Posterior vena cava (tissue), 2 donors: ENCODE measurements at places on chromosomes 12 and 14. TPM values are rescaled to one million over a fixed set of nuclear protein-coding genes. Genes with fewer than 3 reads are reported as not detected.
A peak's percentile ranks its signal among the peaks of the same experiment; 100 is the strongest.

The COPS7A gene
- 54.5 TPM for total RNA-seq

The MDP1 gene
- 23.1 TPM for total RNA-seq

The CCDC60 gene
- not detected for total RNA-seq

The MLXIP gene
- total RNA-seq: 78.3 TPM

The IL31 gene
- total RNA-seq: not detected

The OR6C2 gene
- not detected for total RNA-seq

The AHNAK2 gene
- total RNA-seq: 242 TPM

The ESPL1 gene
- 1.0 TPM for total RNA-seq

The HRK gene
- total RNA-seq: not detected

The CLEC9A gene
- not detected for total RNA-seq

The ARF3 gene
- 130 TPM for total RNA-seq

The PLEKHD1 gene
- total RNA-seq: 0.10 TPM

GRCh38 chr12:54879150-54879549 lies 24.8 kb downstream of the MUCL1 start:
- DNase-seq: no peak

DNA sequence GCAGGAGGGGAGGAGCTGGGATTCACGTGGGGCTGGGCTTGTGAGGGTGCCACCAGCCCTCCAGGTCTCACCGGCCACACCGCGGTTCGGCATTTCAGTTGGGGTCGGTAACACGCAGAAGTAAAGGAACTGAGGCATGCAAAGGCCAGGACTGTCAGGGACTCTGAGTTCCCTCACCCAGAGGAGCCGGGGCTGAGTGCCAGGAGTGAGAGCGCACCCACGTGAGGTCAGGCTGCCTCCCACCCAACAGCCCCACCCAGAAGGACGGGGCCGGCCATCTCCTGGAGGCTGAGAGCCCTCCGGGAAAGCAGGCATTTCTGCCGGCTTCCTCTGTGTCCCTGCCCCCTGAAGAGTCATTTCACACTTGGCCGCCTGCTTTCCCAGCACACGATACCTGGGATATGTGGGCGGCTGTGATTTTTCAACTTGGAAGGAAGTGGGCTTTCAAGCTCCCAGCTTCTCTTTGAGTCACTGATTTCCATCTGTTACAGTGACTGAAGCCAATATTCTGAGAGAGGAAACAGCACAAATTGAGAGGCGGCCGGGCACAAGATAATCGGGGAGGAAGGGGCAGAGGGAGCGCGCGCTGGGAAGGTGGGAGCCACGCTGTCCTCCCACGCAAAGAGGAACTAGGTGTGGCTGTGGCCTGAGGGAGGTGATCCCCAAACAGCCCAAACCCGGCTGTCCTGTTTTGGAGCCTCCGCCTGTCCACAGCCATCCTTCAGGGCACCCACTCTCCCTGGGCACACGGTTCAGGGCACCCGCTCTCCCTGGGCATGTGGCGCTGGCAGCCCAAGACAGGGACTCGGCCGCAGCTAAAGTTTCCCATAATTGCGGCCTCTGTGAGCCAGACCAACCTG lies 19.0 kb downstream of the GALNT9 start:
- peak; percentile 64 for DNase-seq

DNA sequence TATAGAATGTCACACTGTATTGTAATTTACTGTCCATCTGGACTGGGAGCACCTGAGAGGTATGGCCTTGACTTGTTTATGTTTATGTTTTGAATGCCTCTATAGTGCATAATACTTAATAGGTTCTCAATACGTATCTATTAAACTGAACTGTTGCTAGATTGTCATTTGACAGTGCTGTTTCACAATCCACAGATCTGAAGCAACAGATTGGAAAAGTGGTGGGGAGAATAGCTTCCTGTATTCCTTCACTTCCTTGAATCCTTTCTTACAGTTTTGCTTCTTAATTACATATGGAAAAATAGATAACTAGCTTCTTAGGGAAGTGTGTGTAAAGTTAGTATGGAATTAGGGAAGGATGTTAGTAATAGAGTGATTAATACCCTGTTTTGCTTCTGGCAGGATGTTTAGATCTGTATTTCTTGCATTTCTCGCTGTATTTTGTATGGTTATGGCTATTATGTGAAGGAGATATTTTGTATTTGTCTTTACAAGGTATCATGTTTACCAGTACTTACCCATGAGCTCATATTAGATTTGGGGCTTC lies 4.5 kb downstream of the CNOT2 start:
- DNase-seq: no peak

GRCh38 chr12:30219047-30219446 lies 435.3 kb upstream of the TMTC1 start:
- DNase-seq: no peak

- DNase-seq: no peak
Observed at GRCh38 chr12:111976291-111976690, 36.7 kb downstream of the TMEM116 start.

- DNase-seq: no peak
Observed at GRCh38 chr12:2378835-2379330, 326.1 kb downstream of the CACNA1C start.

DNA sequence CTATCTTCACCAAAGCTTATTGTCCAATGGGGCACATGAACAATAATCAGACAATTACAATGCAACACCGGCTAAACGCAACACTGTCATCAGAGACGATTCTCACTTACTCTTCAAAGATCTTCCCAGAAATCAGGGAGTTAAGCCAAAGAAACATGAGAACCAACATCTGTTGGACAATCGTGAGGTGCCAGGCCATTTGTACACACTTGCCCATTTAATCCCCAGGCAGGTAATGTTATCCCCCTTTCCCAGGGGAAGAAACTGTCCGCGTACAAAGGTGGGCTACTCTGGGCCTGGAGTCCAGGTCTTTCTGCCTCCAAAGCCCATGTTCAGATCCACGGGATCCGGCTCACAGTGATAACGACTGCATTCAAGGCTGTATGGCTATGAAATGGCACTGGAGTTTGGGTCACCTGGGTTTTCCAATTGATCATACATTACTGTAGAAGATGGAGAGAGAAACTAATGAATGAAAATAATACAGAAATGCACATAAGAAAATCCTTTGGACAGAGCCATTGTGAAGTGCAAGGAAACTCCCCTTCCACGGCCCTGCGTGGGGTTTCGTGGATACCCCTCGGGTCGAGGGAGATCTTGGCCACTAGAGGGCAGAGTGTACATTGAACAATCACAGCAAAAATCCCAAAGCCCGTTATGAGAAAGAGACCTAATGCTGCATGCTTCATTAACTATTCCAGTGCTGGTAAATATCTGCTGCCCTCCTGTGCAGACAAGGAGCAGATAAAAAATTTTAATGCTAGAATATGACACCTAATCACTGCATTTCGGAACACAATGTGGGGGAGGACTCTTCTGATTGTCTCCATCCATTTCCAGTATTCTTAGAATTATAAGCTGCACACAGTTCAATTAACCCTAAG lies 111.4 kb downstream of the EGLN3 start:
- DNase-seq: no peak

GRCh38 chr12:100123316-100124095 lies 19.2 kb downstream of the BLTP3B start:
- no peak for DNase-seq

GRCh38 chr12:53603804-53604203 lies 22.4 kb downstream of the ATF7 start:
- no peak for DNase-seq

- no peak for DNase-seq
Observed at GRCh38 chr14:61643555-61643954, 51.8 kb upstream of the HIF1A start.

DNA sequence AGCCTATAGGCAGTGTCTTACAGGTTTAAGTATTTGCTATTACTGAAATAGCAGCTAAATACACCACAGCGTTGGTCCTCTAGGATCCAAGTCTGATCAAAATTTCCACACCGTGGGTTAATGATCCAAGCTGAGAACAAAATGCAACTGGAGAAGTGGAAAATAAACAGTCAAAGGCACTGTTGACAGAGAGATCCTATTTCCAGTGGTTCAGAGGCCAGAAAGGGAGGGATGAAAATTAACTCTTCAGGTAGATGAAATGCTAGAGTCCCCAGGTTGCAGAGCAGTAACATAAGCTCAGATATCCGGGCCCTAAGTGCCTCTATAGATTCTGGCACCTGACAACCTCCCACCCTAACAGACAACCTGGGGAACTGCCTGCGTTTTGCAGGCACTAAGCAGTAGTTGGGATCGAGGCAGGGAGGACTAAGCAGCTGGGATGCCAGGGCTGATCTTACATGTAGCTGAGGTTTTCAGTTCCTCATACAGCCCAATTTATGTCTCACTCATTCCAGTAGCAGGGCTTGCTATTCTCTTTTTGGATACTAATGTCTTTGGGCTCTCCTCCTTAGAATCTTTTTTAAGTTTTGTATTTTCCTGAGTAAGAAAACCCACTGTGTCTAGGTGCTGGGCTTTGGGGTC lies 42.7 kb upstream of the CRACR2A start:
- DNase-seq: no peak

- no peak for DNase-seq
Observed at GRCh38 chr12:24898185-24898584, 50.7 kb downstream of the BCAT1 start.

- DNase-seq: no peak
Observed at GRCh38 chr14:70677341-70677740, 35.6 kb downstream of the TTC9 start.

- DNase-seq: no peak
Observed at GRCh38 chr14:23555533-23555881, 564 bp upstream of the THTPA start.

DNA sequence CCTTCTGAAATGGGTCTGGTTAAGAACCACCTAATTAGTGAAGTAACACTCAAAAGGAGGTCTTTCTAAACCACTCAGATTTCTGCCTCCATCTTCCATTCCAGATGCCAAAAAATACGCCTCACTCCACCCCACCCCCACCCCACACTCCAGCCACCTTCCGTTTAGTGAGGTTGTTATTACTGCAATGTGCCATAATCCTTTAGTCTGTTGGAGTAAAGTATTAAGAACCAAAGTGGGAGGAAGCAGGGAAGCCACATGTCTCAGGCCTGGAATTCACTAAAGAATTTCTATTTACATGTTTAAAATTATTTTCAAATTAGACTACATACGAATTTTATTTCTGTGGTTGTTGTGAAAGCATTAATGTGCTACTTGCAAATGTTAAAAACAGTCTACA lies 7.4 kb downstream of the KIF21A start:
- DNase-seq: no peak

DNA sequence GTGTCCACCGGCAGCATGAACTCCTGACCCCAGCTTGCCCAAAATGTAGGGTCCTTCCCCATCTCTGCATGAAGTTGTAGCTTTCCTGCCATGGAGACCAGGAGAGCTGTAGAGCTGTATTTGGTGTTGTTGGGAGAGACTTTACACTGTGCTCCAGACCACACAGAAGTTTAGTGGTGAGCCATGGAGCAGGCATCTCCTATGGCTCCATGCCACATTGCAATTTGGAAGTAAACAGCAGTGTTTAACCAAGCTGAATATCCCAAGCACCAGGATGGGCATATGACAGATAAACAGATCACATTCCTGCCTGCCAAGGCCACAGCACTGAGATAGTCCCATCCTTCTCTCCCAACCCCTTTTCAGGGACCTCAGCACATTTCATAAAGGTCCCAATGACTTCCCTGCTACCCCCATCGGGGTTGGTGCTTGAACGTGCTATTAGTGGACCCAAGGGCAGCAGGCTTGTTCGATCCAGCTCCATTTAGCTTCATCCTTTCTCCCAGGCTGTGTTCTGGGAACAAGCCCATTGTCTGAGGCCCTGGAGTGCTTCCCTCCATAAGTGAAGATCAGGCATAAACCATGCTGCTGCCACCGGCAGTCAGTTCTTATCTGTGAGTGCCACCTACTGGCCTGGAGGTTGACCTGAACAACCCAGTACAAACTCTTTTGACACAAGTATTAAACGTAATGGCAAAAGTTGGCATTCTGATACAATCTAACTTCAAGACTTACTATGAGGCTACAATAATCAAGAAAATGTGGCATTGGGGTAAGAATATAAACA lies 172.3 kb upstream of the ATXN7L3B start:
- no peak for DNase-seq

GRCh38 chr12:40105265-40105514 lies 691 bp downstream of the SLC2A13 start:
- peak; percentile 87 for DNase-seq

DNA sequence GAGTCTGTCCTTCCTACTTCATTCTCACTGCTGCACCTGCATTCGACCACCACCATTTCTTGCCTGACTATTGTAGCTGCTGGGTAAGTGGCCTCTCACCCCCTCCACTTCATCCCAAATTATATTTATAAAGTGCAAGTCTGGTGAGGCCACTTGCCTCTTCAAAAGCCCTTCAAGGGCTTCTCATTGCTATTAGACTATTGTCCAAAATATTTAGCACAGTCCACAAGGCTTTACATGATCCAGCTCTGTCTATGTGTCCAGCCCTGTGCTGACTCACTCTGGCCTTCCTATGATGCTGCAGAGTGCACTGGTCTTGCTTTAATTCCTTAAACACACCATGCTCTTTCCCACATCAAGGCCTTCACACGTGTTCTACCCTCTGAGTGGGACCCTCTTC lies 46.0 kb downstream of the PAH start:
- DNase-seq: no peak

DNA sequence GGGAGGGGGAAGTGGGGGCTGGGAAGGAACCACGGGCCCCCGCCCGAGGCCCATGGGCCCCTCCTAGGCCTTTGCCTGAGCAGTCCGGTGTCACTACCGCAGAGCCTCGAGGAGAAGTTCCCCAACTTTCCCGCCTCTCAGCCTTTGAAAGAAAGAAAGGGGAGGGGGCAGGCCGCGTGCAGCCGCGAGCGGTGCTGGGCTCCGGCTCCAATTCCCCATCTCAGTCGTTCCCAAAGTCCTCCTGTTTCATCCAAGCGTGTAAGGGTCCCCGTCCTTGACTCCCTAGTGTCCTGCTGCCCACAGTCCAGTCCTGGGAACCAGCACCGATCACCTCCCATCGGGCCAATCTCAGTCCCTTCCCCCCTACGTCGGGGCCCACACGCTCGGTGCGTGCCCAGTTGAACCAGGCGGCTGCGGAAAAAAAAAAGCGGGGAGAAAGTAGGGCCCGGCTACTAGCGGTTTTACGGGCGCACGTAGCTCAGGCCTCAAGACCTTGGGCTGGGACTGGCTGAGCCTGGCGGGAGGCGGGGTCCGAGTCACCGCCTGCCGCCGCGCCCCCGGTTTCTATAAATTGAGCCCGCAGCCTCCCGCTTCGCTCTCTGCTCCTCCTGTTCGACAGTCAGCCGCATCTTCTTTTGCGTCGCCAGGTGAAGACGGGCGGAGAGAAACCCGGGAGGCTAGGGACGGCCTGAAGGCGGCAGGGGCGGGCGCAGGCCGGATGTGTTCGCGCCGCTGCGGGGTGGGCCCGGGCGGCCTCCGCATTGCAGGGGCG lies at the start of gene GAPDH:
Gene GAPDH, plus strand, starts transcription at position 595 of the 772 bp plus-strand sequence. CDS start 316 bp downstream, outside the sequence.
- DNase-seq: peak; percentile 98

- DNase-seq: no peak
Observed at GRCh38 chr12:27003421-27004381, 10.5 kb downstream of the TM7SF3 start.
